ENCODE measurements at places on chromosomes 11 and 22.

GRCh38 chr11:15212876-15213275 is 98.2 kb downstream of the INSC start:
- DNase-seq: no peak

- no peak for DNase-seq
Measured at GRCh38 chr11:32333320-32333991, 101.9 kb downstream of the WT1 start.

DNA sequence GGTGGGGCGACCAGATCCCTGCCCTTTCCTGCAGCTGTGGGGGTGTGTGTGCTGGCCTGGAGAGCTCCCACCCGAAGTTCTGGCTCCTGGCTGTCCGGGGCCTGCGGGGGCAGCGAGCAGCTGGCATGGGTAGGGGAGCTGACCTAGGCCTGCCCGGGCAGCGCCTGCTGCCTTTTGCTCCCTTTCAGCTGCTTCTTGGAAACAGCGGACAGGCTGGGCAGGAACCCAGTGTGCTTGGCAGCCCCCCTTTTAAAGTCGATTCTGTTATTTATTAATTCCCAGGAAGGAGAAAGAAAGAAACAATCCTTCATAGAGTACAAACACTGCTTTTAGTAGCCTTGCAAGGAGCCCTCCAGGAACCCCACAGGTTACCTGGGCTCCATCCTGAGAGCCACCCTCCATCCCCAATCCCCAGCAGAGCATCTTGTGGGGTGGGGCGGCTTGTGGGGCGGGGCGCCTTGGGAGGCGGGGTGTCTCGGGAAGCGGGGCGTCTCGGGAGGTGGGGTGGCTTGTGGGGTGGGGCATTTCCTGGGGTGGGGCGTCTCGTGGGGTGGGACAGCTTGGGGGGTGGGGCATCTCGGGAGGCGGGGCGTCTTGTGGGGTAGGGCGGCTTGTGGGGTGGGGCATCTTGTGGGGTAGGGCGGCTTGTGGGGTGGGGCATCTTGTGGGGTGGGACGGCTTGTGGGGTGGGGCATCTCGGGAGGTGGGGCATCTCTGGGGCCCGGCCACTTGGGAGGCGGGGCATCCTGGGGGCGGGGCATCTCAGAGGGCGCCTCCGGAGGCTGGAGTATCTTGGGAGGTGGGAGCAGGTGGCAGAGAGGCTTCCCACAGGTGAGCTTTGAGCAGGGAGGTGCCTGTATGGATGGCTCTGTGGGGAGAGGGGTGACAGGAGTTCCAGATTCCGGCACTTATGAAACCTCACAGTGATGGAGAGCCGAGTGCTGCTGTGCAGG is 7.0 kb downstream of the CD81 start:
- DNase-seq: no peak

- DNase-seq: no peak
Measured at GRCh38 chr22:44701824-44702478, at the start of gene PRR5. Gene PRR5, plus strand, starts transcription at chr22:44702204. Its CDS starts 271 bp downstream, at chr22:44702475.

GRCh38 chr11:64796047-64796756 is 6.8 kb downstream of the MAP4K2 start:
- no peak for DNase-seq
